GM13976 (cell line): ENCODE measurements at places on chromosomes 12 and 14.

GRCh38 chr12:62146318-62146717, 113.9 kb upstream of the USP15 start:
- no peak for DNase-seq

DNA sequence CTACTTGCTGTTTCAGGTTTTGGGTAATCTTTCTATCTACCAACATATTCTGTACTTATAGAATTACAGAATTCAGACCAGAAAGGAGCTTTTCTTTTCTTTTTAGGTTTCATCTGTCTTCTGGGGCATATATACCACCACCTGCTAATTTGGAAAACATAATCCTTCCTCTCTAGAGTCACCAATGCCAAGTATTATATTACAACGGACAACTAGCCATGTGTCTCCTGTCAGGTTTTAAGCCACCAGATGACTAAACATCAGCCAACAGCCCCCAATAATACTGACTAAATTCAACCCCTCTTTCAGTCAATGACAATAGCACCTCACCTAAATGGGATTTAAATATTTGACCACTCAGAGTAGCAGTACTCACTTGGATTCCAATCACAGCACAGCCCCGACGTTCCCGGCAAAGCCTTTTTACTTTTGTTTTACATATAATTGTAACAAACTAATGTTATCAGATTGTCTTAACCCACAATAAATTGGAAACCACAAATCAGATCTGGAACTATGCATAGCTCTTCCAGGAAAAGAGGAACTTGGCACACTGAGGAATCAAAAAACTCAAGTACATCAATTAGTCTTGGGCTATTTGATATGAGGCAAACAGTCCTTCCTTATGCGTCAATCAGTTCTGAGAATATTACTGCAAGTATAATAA, 13.5 kb downstream of the SLC11A2 start:
- no peak for DNase-seq

- DNase-seq, result no peak
Measured at GRCh38 chr12:11774821-11775220, 125.3 kb downstream of the ETV6 start.

GRCh38 chr14:88323086-88323522, at the start of gene KCNK10:
TSS of gene KCNK10 (minus strand) at chr14:88323269. CDS start at chr14:88322798, 471 bp downstream.
- DNase-seq, result peak; percentile 49

GRCh38 chr14:53295985-53296582, 143.0 kb upstream of the DDHD1 start:
- DNase-seq, result peak; percentile 19

DNA sequence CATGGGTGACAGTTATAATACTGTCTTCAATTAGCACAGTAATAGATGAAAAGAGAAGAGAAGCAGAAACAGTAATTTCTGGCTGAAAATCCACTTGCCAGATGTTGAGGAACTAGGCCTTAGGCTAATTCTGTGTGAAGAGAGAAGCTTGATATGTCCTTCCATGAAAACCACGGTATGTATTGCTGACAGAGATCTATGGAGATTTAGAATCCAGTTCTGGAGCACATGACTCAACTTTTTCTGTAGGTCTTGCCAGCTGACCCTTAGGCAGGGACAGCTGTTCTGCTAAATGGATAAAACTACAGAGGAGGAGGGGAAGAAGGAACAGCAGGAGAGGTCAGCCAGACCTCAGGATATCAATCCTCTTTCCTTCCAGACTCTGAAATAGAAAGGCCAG, 211.5 kb downstream of the PRKD1 start:
- DNase-seq, result no peak

DNA sequence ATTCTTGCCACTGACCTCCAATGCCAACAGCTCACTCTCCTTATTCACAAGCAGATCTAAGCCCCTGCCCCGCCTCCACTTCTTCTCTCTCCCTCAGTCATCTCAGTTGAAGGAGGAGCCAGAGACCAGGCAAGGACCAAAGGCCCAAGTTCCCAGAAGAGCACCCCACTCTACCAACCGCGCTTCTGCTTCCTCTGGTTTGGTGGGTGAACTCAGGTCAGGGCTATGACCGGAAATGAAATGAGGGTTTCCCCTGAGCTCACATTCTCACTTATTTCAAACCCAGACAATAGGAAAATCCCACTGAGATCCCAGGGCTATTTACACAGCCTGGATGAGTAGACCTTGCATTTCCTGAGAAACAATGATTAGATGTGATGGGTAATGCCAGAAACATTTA, 9.9 kb downstream of the DPF3 start:
- DNase-seq, result peak; percentile 60

GRCh38 chr12:115049614-115050013, 365.6 kb upstream of the TBX3 start:
- DNase-seq, result no peak
